Inflammatory macrophage (primary cell): ENCODE measurements at places on chromosomes 6 and 20.

GRCh38 chr20:62339647-62340062, 27.5 kb downstream of the LAMA5 start:
- peak; percentile 34 for DNase-seq

DNA sequence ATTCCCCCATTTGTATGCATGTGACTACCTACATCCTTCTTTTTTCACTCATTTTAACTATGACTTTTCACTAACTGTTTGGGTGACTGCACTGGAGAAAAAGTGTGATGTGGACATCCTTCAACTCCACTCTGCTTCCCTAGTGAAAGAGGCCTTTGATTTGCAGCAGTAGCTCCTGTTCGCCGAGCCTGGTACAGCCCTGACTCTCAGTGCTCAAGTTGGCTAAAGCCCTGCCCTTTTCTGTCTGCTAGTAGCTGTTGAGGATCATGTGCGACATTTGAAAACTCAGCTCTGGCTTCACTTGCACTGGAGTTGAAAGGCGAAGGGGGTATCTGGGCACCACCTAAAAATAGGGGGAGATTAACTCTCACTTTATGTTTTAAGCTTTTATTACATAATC, 42.1 kb downstream of the DAAM2 start:
- no peak for DNase-seq

DNA sequence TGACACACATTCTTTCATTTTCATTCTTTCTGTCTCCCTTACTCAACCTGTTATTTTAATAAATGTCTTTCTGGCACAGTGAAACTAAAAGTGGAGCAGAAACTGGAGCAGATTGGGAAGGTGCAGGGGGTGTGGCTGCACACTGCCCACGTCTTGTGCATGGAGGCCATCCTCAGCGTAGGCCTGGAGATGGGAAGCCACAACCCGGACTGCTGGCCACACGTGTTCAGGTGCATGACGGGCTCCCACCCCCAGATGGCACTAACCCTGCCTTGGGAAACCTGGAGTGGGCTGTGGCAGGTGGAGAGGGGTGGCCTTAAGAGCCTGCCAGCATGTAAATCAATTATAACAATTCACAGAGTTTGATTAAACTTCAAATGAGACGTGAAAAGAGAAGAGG, 71.4 kb upstream of the PBOV1 start:
- DNase-seq = no peak

- no peak for DNase-seq
Measured at GRCh38 chr20:44054118-44054517, 132.9 kb downstream of the JPH2 start.

DNA sequence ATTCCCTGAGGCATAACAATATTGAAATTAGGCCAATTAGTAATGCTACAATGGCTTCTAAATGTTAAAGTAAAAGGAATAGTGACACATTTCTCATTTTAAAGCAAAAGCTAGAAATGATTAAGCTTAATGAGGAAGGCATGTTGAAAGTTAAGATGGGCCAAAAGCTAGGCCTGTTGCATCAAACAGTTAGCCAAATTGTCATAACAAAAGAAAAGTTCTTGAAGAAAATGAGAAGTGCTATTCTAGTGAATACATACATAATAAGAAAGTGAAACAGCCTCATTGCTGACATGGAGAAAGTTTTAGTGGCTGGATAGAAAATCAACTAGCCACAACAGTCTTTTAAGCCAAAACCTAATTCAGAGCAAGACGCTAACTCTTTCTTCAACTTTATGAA, 12.9 kb downstream of the OR2A4 start:
- DNase-seq = peak; percentile 3

DNA sequence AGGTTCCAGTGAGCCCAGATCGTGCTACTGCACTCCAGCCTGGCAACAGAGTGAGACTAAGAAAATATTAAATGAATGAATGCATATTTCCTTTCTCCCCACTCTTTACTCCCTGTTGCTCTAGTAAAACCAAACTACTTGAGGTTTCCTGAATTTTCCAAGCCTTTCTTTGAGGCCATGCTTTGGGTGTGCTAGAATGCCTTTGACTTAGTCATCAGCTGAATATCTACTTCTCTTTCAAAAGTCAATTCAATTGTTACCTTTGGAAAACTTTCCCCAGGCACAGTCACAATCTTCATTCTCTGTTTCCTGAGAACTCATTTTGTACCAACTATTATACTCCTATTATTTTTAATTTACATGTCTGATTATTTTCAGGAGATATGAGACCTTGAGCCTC, 27.5 kb upstream of the CEP85L start:
- no peak for DNase-seq

DNA sequence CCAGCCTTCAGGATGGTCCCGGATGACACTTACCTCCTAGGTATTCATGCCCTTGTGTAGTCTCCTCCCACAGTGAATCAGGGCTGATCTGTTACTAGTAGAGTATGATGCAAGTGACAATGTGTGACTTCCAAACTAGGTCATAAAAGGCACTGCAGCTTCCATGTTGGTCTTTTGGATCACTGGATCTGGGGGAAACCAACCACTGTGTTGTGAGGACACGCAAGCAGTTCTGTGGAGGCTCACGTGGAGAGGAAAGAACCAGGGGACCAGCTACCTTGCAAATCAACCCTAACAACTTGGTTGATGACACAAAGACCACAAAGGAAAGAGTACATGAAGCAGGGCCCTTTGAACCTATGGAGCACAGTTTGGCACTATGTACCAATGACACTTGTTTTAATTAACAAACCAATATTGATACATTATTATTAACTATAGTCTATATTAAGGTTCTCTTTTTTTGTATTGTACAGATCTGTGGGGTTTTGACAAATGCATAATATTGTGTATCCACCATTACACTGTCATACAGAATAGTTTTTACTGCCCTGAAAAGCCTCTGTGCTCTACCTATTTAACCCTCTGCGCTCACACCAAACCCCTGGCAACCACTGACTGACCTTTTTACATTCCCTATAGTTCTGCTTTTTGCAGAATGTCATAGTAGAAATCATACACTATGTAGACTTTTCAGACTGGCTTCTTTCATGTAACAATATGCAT, 16.3 kb upstream of the SDCBP2 start:
- no peak for DNase-seq

GRCh38 chr20:13953227-13953626, 37.2 kb downstream of the SEL1L2 start:
- DNase-seq = no peak

GRCh38 chr6:134908906-134909516, 40.9 kb downstream of the ALDH8A1 start:
- no peak for DNase-seq

GRCh38 chr6:431504-431903, 40.0 kb downstream of the IRF4 start:
- DNase-seq = no peak

DNA sequence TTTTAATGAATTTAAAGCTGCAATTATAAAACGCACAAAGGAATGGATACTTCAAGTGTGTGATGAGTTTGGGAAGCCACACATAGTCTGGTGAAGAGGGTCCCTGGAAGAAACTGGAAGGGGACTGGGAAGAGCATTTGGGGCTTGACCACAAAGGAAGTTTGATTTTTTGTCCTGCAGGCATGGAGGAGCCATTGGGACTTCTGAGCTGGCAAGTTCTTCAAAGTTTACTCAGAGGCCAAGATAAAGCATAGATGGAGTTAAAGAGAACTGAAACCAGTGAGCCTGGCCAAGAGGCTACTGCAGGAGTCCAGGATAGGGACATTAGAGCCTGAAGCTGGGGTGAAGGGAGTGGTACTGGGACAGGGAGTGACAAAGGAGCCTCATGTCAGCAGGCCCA, 95.0 kb downstream of the AIG1 start:
- DNase-seq = no peak

GRCh38 chr6:79832723-79833122, 114.6 kb downstream of the ELOVL4 start:
- no peak for DNase-seq

GRCh38 chr20:50330504-50331313, 140.1 kb downstream of the CEBPB start:
- DNase-seq = no peak

GRCh38 chr20:41507436-41507835, 110.7 kb downstream of the CHD6 start:
- DNase-seq = no peak

- no peak for DNase-seq
Measured at GRCh38 chr6:37648465-37649330, 49.0 kb downstream of the MDGA1 start.

GRCh38 chr6:46296586-46296985, 125.8 kb upstream of the ENPP5 start:
- DNase-seq = no peak

DNA sequence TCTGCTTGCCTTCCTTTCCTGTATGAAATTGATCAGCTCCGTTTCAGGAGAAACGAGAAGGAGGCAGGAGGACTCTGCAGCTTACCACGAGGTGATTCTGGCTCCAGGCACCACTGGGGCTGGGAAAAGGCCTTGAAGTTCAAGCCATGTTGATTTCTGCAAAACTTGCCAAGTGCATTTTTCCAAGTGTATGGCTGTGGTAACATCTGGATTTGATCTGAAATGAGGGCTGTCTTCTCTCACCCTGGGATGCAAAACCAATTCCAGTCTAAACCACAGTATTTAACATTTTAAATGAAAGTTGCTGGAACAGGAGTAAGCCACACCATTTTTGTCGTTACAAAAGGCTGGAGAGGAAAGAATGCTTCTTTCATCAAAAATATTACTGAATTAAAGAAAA, 36.1 kb upstream of the FAM210B start:
- DNase-seq = no peak

DNA sequence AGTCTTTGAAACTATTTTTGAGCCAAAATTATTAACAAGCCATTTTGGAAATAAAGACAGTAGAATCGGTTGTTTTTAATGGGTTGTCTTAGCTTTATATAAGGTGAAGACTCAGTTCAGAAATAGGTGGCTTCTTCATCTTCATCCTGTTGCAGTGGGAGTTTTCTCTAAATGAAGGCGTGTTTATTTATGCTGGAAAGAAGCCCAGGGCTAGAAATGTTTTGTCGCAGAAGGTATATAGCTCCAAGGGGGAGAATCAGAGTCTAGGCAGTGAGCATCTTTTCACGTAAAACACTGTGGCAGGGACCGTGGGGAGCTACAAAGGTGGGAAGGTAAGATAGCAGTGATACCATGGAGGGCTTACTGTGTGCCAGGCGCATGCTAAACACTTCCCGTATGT, 34.3 kb downstream of the FARS2 start:
- DNase-seq = no peak

- no peak for DNase-seq
Measured at GRCh38 chr6:163728442-163729126, 314.1 kb downstream of the QKI start.

- no peak for DNase-seq
Measured at GRCh38 chr6:144781836-144782235, 496.7 kb downstream of the UTRN start.

DNA sequence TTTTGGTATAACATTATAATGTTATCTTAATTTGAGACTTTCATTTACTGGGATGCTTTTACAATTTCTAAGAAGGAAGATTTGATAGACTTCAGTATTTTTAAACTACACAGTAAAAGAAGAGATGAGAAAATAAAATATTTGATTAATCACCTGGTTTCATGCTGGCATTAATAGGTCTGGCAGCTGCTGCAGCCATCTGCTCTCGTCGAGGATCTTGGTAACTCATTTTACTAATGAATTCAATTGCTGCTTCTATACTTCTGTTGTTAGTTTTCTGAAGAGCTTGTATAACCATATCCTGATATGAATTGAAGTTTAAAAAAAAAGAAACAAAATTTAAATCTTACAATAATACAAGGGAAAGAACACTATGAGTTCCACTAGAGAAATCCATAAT, 23.0 kb downstream of the LATS1 start:
- DNase-seq = no peak

DNA sequence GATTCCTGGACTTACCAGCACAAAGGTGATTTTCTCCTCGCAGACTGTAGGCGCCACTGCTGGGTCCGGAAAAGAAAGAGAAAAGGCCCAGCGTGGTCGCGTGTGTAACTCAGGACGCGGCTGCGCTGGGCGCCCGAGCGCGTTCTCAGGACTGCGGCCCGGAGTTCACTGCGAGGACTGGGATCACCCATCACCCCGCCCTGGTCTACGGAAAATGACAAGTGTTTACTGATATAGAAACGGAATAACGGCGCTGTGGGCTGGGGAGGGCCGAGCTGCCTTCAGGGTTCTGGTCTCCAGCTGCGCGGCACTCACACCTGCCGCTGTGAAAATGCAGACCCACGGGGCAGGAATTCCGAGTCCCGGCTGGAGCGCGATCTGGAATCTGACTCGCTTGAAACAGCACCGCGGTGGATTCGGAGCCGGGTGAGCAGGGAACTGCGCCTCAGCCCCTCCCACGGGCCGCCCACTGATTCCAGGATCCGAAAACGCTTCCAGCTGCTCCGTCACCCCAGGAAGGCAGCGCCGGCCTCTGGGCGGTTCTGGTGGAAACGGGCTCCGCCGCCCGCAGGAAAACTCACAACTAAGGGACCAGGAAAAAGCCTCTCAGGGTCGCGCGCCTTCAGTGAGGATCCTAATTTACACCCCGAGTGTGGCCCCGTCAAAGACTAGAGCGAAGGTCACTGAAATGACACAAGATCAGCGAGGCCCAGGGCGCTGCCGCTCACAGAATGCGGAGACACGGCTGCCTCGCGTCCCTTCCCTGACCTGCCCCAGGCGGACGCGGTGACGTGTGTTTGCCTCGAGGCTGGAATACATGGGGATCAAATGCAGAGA, 34.5 kb downstream of the HLA-A start:
- peak; percentile 82 for DNase-seq
